Transverse colon (tissue), 4 donors: ENCODE measurements at places on chromosomes 4 and X.

- H3K27me3 ChIP-seq, result no peaks in the 10 kb centered on the region
- no peaks in the 10 kb centered on the region for H3K4me1 ChIP-seq
- no peak overlapping the region for H3K27ac ChIP-seq
- no peak for DNase-seq
Observed at GRCh38 chr4:129176864-129177263, 80.9 kb downstream of the C4orf33 start.

DNA sequence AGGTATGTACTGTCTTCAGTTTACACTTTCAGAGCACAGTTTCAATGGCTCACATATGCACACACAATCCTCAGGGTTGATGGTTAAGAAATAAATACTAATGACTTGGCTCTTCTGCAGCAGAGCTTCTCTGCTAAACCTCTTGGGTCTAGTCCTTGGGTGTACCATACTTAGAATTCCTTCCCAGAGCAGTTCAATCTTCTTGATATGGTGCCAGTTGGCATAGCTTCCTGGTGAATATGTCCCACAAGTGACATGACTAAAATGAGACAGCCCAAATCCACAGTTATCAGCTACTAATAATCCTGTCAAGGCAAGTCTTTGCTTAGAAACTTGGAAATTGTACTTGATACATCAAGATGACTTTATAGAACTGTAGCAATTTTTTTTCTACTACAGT lies 654.4 kb downstream of the IQCM start:
- H3K4me1 ChIP-seq, result no peaks in the 10 kb centered on the region
- DNase-seq, result no peak
- no peak overlapping the region for H3K4me3 ChIP-seq

DNA sequence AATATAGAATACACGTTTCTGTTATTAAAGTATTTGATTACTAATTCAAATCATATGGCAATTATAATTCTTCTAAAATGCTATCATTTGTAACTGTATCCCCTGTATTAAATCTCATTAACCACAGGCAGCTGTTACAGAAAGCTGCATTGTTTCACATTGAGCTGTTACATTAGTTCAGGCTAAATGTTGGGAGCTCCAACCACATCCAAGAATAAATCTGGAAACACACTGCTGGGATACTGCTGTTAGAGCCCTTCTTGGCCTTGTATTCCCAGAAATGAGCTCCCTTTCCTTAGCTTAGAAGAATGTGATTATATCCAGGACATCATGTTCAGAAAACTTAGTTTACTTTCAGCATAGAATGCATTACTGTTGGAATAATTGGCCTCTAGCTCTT lies 48.2 kb downstream of the GUCY1B1 start:
- no peak overlapping the region for H3K4me3 ChIP-seq
- no peaks in the 10 kb centered on the region for H3K27me3 ChIP-seq
- H3K4me1 ChIP-seq, result peaks cover 9% of the 10 kb centered on the region
- H3K27ac ChIP-seq, result peak overlapping the region; percentile 57

- H3K27me3 ChIP-seq, result no peaks in the 10 kb centered on the region
- no peak overlapping the region for H3K4me3 ChIP-seq
- no peaks in the 10 kb centered on the region for H3K36me3 ChIP-seq
- no peak overlapping the region for H3K27ac ChIP-seq
- no peak for DNase-seq
- H3K4me1 ChIP-seq, result no peaks in the 10 kb centered on the region
Observed at GRCh38 chrX:43500996-43501694, 155.0 kb upstream of the MAOA start.
